ENCODE measurements at places on chromosomes 12 and 14.

DNA sequence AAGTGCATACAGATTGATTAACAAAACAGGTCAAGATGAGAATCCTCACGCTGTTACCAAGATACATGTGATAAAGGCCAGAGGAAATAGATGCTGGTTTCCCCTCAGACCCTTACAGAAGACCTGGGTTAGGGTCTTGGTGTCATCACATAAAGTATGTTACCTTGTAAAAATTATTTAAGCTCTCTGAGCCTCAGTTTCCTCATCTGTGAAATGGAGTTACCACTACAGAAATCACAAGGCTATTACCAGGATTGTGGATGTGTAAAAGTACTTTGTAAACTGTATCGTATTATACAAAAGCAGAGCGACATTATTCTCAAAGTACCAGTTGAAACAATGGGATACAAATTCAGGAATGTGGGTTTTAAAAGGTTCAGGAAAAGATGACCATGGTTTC is 14.0 kb downstream of the SAMD4A start:
- no peak for DNase-seq

- no peak for DNase-seq
These were observed 17.9 kb upstream of the NPAS3 start for GRCh38 chr14:32920696-32921276.

DNA sequence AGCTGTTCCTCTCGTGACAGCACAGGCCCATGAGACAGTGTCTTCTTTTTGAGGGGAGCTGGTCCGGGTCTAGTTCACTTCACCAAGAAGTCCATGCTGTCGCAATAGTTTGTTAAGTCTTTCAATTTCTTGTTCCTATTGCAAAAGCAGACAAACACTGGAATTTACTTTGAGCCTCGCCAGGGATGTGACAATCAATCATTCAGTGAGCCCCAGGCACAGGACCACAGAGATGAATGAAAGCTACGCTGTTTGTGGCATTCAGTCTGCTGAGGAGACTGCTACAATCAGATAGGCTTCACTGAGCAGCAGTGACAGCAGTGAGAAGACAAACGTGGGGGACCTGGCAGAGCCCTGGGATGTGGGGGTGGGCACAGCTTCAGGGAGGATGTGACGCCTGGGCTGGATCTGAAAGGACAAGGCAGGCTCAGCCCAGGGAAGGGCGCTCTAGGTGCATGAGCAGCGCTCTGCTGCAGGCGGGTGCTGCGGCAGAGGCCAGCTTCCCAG is 35.5 kb downstream of the TCTN1 start:
- peak; percentile 86 for DNase-seq

DNA sequence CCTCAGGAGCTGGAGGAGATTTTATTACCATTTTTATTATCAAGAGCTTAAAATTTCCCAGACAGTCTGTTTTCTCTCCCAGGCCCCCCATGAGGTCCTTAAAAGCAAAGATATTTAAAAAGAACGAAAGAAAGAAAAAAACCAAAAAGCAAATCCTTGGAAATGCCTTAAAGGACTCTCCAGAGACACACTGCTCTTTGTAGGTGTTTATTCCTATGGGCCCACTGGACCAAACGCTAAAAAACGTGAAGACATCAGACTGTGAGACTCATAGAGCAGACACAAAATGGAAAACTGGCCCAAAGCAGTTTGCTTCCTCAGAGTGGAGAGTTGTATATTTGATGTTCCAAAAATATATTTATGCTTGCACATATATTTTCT is 1.2 kb upstream of the NID2 start:
- DNase-seq = no peak

DNA sequence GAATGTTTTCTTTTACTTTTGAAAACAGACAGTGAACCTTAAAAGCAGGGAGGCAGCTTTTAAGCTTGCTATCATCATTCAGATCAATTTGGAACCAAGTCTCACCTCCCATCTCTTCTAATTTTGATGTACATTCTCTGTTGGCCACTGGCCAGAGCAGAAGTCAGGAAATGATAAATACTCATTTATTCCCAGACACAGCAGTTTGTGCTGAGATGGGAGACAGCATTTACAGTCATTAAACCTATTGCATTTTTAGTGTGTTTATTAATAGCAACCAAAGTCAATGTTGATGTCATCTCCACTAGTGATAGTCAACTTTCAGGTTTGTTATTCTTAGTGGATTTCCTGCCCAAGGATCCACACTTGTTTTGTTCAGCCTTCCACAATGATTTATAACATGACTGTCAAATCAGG is 320.0 kb upstream of the ATP2B1 start:
- DNase-seq = peak; percentile 58

DNA sequence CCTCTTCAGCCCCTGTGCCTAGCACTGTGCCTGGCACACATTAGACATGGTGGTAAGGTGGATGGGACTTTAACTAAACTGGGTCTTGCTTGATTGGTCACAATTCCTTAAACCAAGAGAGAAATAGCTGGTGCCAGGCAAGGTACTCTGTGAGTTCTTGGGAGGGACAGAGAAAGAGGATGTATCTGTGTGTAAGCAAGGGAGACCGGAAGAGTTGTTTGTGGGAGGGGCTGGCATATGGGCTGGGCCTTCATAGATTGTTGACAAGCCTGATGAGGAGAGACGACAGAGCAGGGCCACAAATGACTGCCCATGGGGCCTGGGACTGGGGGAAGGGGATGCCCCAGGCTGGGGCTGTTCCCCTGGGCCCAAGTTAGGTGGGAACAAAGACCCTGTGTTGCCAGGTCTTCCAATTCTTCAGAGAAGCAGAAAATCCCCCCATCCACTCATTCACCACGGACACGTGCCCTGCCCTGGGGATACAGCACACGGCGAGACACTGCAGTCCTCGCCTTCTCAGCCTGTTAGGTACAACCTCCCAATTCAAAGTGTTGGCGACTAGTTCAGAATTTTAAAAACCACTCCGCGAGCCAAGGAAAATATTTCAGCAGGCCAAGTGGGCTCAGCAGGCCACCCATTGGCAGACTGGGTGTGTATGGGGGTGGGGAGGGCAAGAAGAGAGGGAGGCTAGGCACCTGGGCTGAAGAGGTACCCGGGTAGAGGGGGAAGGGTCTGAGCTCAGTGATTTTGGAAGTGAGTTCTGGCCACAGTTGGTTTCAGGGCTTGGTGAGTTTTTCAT is 11.4 kb upstream of the CYP46A1 start:
- DNase-seq = peak; percentile 6

DNA sequence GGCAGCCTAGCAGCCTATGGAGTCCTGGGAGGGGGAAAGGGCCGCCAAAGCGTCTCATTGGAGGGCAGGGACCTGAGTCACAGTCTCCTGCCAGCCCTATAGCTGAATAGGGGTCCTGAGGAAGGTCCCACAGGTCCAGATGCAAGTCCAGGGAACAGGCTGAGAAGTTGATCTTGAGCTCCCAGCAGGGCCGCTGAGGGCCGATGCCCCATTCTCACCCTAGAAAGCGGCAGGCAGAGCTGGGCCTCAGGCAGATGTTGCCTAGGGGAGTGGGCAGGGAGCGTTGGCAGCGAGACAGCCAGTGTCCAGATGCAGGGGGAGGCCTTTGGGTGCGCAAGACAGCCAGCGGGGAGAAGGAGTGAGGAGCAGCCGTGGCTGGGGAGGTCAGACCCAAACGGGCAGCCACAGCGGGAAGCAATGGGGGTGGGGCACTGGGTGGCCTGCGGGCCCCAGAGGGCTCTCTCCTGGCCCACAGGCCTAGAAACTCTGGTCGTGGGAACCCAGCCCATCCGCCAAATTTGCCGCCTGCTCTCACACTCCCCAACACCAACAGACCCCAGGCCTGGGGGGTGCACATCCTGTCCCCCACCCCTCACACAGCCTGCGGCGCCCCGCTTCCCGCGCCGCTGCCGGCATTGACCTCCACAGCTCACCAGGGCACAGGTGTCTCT is 1.1 kb downstream of the HDAC7 start:
- peak; percentile 39 for DNase-seq

- DNase-seq = no peak
These were observed 41.4 kb downstream of the NOC4L start for GRCh38 chr12:132185705-132186104.

Measured in BE2C (cell line).